Esophagus muscularis mucosa (tissue), 4 donors: ENCODE measurements at places on chromosomes 1 and 21. TPM values are rescaled to one million over a fixed set of nuclear protein-coding genes. Genes with fewer than 3 reads are reported as not detected.
A peak's percentile ranks its signal among the peaks of the same experiment; 100 is the strongest.

PKN2 gene
- total RNA-seq: 33.8 TPM

ECE1 gene
- total RNA-seq: 63.1 TPM

HAPLN2 gene
- 2.8 TPM for total RNA-seq

STUM gene
- 6.0 TPM for total RNA-seq

HSD3B2 gene
- total RNA-seq: not detected

DNA sequence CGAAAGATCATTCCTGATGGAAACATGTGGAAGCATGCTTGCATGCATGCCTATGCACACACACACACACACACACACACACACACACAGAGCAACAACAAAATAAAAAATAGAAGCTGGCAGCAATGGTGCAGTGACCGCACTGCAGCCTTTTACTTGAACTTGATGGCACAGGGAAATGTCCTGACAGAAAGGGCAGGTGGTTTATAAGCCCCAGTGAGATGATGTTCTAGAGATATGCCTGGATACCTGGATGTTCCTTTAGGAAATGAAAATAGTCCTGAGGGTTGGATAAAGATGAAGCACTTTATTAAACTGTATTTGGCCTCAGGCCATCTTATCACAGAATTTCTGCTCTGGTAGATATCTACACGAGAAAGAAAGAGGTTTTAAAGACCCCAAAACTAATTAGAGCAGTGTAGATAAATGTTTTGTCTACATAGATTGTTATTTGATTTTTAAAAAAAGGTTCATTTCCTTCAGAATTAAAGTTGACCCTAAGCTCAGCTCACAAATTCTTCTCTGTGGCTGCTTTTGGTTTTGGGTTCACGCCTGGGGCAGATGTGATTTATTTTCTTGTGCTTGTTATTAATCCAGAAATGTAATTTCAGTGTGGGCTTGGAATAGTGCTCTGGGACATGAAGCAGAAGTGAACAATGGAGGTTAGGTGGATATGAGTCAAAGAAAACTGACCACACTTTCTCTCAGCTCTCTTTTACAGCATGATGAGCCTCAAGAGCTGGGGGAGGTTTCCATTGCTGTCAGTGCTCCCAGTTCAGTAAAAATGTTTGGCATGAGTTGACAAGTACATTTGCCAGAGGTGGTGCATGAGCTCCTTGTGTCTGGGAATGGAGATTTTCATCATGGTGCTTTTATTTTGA is 22.9 kb downstream of the ADAM30 start:
- H3K27ac ChIP-seq: peak overlapping the region; percentile 65
- H3K36me3 ChIP-seq: no peaks in the 10 kb centered on the region
- no peak overlapping the region for H3K4me3 ChIP-seq

- DNase-seq: peak; percentile 94
- H3K4me1 ChIP-seq: peaks cover 39% of the 10 kb centered on the region
- peak overlapping the region; percentile 56 for H3K27ac ChIP-seq
Measured at GRCh38 chr1:8848663-8849386, 29.7 kb downstream of the ENO1 start.

DNA sequence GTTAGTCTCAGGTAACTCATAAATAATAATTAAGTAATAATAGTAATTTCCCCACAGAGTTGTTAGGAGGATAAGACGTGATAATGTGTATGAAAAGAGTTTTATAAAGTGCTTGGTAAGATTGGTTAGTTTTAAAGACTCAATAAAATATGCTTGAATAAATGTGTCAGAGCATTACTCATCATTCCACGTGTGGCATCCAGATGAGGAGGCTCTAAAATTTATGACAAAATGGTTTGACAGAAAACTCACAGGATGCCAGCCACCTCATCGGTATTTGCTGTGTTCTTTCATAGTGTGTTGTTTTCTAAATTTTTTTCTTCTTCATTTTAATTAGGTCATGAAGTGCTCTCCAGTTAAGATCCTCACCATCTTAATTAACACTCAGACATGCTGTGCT is 19.1 kb upstream of the SPAG17 start:
- no peaks in the 10 kb centered on the region for H3K4me1 ChIP-seq
- no peak overlapping the region for H3K27ac ChIP-seq
- no peaks in the 10 kb centered on the region for H3K27me3 ChIP-seq
- no peak overlapping the region for H3K4me3 ChIP-seq
- H3K36me3 ChIP-seq: no peaks in the 10 kb centered on the region

DNA sequence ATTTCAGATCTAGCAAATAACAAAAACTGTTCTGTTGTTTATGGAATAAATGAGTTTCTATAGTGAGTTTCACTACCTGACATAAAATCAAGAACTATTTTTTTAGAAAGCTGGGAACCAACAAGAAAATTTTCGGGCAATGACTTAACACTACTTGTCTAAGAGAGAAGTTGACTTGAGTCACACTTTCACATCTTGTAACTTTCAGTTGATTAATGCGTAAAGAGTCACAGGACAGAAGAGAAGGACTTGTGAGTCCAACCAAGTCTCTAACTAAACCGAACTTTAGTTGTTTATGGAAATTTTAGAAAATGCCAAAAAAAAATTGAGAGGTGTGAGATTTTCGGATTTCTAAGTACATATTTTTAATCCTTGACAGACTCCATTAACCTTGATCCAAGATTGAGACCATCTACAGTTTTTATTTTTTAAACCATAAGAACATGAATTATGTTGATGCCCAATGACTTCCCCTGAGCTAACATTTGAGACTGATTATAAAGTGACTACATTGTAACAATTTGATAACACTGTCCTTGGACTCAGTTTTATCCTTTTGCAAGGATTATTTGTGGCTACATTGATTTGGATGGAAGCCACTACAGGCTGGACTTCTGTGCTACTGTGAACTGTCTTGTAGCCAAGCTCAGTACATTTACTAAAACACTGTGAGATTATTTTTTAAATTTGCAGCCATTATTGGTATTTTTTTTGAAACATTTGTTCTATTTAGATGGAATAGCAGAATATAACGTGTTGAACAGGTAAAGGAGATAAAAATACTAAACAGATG is 284.0 kb downstream of the PTPRC start:
- no peak overlapping the region for H3K4me3 ChIP-seq
- no peak overlapping the region for H3K27ac ChIP-seq
- no peaks in the 10 kb centered on the region for H3K36me3 ChIP-seq
- no peak for DNase-seq
- H3K27me3 ChIP-seq: no peaks in the 10 kb centered on the region
- H3K4me1 ChIP-seq: no peaks in the 10 kb centered on the region

GRCh38 chr1:234611847-234612351 is 1.9 kb upstream of the IRF2BP2 start:
- peak overlapping the region; percentile 98 for H3K27ac ChIP-seq
- H3K27me3 ChIP-seq: no peaks in the 10 kb centered on the region
- no peak for DNase-seq
- H3K4me3 ChIP-seq: peak overlapping the region; percentile 41

GRCh38 chr21:41209016-41209619 is 41.2 kb downstream of the BACE2 start:
- H3K4me1 ChIP-seq: peaks cover 14% of the 10 kb centered on the region
- no peaks in the 10 kb centered on the region for H3K36me3 ChIP-seq
- H3K4me3 ChIP-seq: no peak overlapping the region
- DNase-seq: no peak
- no peaks in the 10 kb centered on the region for H3K27me3 ChIP-seq
- no peak overlapping the region for H3K27ac ChIP-seq

GRCh38 chr1:33099290-33100118 is 18.6 kb downstream of the AZIN2 start:
- no peak overlapping the region for H3K4me3 ChIP-seq
- H3K27ac ChIP-seq: no peak overlapping the region
- H3K4me1 ChIP-seq: peaks cover 6% of the 10 kb centered on the region
- DNase-seq: no peak

- no peak overlapping the region for H3K4me3 ChIP-seq
- DNase-seq: no peak
- no peaks in the 10 kb centered on the region for H3K27me3 ChIP-seq
Measured at GRCh38 chr1:203539831-203540546, 46.0 kb downstream of the OPTC start.

GRCh38 chr1:203168991-203169390 is 6.6 kb downstream of the MYBPH start:
- H3K27me3 ChIP-seq: no peaks in the 10 kb centered on the region
- H3K36me3 ChIP-seq: no peaks in the 10 kb centered on the region
- H3K4me1 ChIP-seq: no peaks in the 10 kb centered on the region
- no peak overlapping the region for H3K4me3 ChIP-seq
- no peak overlapping the region for H3K27ac ChIP-seq

- no peak overlapping the region for H3K27ac ChIP-seq
- DNase-seq: no peak
Measured at GRCh38 chr1:9612871-9613624, 24.3 kb downstream of the TMEM201 start.

- peaks cover 60% of the 10 kb centered on the region for H3K4me1 ChIP-seq
- no peak for DNase-seq
- no peak overlapping the region for H3K4me3 ChIP-seq
- no peaks in the 10 kb centered on the region for H3K36me3 ChIP-seq
- H3K27me3 ChIP-seq: no peaks in the 10 kb centered on the region
- peak overlapping the region; percentile 78 for H3K27ac ChIP-seq
Measured at GRCh38 chr1:208158640-208159554, 85.3 kb downstream of the PLXNA2 start.

DNA sequence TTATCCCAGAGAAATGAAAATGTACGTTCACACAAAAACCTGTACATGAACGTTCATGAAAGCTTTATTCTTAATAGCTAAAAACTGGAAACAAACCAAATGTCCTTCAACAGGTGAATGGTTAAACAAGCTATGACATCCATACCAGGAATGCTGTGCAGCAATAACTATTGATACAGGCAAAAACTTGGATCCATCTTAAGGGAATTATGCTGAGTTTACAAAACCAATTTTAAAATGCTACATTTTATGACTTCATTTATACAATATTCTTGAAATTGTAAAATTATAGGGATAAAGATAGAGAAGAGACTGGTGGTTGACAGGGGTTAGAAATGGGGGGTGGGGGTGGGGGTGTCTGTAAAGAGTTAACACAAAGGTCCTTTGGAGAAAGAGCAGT is 280.3 kb downstream of the TGFB2 start:
- DNase-seq: no peak
- H3K27ac ChIP-seq: no peak overlapping the region
- no peak overlapping the region for H3K4me3 ChIP-seq
- no peaks in the 10 kb centered on the region for H3K27me3 ChIP-seq
- no peaks in the 10 kb centered on the region for H3K36me3 ChIP-seq
